Effector memory CD4-positive, alpha-beta T cell (primary cell): ENCODE measurements at places on chromosomes 3 and 15.

- no peak for DNase-seq
Observed at GRCh38 chr3:11244121-11244677, 28.0 kb upstream of the ATG7 start.

DNA sequence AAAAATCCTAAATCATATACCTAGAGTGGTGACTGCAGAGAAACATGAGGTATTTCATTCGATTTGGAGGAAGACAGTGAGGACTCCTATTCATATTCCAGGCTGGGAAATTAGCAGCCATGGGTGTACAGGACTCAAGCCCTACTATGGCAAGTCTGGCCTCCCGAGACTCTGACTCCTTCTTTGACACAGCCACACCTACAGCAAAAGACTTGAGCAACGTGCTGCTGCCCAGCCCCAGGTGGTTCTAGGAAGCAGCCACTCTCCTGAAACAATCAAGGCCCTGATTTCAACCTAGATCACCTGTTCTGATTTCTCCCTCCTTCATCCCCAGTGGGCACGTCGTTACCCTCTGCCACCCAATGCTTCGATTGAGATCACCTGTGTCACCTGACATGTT, 84.0 kb upstream of the ATP11B start:
- DNase-seq, result no peak

- no peak for DNase-seq
Observed at GRCh38 chr15:80732167-80732566, 37.1 kb downstream of the ABHD17C start.

GRCh38 chr15:47650564-47650963, 66.7 kb upstream of the SEMA6D start:
- DNase-seq, result no peak

- DNase-seq, result no peak
Observed at GRCh38 chr3:1773679-1774078, 325.0 kb upstream of the CNTN4 start.

GRCh38 chr15:84914909-84915605, 30.6 kb downstream of the SLC28A1 start:
- no peak for DNase-seq

GRCh38 chr3:123300056-123300455, 98.3 kb downstream of the SEC22A start:
- DNase-seq, result no peak

DNA sequence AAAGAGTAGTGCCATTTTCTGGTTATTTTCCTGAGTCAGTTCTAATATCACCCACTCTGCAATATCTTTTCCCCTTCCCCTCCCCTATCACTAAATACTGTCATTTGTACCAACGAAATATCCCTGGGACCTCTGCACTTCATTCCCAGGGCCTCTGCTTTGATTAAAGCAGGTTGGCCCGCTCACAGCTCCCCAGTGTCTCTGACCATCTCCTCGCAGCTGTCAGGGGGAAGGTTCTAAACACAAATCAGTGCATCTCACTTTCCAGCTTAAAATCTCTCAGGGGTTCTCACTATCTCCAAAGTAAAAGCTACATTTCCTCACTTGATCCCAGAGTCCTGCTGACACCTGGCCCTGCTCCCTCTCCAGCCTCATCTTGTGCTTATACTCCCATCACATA, 28.1 kb upstream of the SLC35G2 start:
- no peak for DNase-seq

DNA sequence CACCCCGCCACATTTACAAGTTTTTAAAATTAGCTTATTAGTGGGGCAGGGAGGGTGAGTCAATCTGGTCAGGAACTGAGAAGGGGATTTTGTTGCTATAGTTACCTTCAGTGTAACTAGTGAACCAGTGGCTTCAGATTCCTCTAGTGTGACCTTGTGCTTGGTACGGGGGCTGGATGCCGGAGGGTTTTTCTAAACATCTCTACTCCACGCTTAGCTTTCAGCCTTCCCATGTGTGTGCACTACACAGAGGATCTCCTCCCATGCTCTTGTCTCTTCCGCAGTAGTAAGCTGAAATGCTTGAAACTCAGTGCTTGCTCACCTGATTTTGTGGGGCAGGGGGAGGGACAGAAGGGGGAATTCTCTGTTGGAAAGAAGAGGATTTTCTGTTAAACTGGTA, 67.9 kb upstream of the AKAP13 start:
- no peak for DNase-seq

- no peak for DNase-seq
Observed at GRCh38 chr15:49693498-49693897, 72.7 kb downstream of the DTWD1 start.

DNA sequence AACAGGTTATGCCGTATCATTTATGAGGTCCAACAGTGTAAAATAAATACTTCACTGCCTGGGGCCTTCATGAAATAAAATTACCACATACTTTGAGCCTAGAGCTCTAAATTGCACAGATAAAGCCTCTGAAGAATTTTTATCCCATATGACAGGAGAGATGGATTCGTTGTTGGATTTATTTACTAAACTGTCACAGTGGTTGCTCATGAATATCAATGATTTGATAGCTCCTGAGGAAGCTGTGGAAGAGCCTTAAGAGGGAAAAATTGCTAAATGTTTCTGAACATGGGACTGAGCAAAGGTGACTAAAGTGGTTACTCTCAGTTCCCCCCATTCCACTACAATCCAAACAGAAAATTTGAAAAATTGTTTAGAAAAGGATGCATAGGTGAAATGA, 558.9 kb upstream of the IL12A start:
- no peak for DNase-seq

DNA sequence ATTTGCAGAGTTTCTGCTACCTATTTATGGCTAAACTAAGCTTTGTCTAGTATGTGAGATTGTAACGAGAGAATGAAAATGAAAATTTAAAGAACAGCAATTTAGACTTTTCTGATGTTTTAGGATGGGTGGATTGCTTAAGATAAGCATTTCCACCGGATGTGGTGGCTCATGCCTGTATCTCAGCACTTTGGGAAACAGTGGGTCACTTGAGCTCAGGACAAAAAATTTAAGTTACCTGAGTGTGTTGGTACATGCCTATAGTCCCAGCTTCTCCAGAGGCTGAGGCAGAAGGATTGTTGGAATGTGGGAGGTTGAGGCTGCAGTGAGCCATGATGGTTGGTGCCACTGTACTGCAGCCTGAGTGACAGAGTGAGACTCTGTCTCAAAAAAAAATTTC, 3.3 kb downstream of the PPP4R2 start:
- no peak for DNase-seq

- no peak for DNase-seq
Observed at GRCh38 chr3:43001094-43001553, 22.0 kb downstream of the GASK1A start.

DNA sequence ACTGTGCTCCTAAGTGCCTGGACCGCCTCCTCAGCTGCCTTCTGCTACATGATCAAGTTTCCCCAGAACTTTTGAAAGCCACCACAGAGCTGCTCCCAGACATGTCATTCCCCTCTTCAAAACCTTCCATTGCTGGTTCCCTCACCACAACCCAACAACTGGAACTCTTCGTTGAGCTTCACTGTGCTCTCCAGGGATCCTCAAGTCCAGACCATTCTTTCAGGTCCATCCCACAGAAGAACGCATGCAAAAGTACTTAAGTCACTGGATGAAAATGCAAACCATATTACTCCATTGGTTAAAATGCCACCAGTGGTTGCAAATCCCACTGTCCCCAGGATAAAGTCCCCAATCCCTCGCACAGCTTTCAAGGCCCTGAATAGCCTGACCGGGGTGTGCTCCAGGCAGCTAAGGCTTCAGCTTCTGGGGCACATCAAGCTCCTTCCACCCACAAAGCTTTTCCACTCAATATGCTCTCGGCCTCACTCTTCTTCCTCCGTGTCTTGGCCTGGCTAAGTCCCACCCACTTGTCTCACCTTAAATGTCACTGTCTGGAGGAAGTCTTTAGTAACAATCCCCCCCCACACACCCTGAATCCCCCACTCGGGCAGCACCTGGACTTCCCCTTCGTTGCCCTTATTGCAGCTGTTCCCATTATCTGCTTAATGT, 84.8 kb downstream of the XXYLT1 start:
- DNase-seq, result no peak

- no peak for DNase-seq
Observed at GRCh38 chr3:124615896-124616543, 114.2 kb upstream of the UMPS start.

GRCh38 chr3:87272718-87273341, 3.6 kb downstream of the POU1F1 start:
- DNase-seq, result no peak

- no peak for DNase-seq
Observed at GRCh38 chr3:192155194-192155593, 572.1 kb downstream of the FGF12 start.

DNA sequence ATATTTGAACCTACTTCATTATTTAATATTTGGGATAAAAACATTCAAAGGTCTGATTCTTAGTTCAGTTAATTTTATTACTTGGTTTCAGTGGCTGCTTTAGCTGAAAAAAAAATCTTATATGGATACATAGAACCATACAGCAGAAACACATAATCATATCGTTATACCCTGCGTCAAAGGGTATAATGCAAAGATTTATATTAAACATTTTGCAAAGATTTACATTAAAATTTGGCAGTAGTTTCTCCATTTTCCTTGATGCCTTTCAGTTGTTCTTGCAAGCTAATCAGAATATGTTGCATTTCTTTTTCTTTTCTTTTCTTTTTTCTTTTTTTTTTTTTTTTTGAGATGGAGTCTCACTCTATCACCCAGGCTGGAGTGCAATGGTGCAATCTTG, 31.4 kb downstream of the CLDN11 start:
- no peak for DNase-seq

DNA sequence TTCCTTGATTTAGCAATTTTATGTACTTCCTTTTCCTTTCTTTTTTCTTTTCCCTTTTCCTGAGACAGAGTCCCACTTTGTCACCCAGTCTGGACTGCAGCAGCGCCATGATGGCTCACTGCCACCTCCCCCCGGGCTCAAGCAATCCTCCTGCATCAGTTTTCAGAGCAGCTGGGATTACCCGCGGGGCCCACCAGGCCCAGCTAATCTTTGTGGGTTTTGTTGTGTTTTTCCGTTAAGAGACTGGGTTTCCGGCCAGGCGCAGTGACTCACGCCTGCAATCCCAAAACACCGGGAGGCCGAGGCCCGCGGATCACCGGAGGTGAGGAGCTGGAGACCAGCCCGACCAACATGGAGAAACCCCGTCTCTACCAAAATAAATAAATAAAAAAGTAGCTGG, 17.7 kb downstream of the GOLGA8S start:
- DNase-seq, result no peak

DNA sequence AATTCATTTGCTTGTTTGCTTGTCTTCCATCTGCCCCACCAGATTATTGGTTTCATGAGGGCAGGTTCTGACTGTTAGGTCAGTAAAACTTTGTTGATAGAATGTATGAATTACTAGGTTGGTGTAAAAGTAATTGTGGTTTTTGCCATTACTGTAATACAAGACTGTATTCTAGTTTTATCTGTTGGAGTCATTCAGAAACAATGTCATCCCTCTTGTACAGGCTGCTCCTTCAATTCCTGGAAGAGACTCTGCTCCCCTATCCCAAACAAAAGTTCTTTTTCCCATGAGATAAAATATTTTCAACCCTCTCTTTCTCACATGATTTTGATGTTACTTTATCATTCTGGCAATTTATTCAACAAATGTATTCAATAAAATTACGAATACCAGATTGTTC, 115.0 kb downstream of the CHST2 start:
- DNase-seq, result no peak

- no peak for DNase-seq
Observed at GRCh38 chr3:128824132-128824850, 55.1 kb upstream of the ACAD9 start.

GRCh38 chr3:119786409-119786808, 4.5 kb downstream of the NR1I2 start:
- no peak for DNase-seq

GRCh38 chr3:129460572-129460971, 20.5 kb downstream of the IFT122 start:
- DNase-seq, result no peak

DNA sequence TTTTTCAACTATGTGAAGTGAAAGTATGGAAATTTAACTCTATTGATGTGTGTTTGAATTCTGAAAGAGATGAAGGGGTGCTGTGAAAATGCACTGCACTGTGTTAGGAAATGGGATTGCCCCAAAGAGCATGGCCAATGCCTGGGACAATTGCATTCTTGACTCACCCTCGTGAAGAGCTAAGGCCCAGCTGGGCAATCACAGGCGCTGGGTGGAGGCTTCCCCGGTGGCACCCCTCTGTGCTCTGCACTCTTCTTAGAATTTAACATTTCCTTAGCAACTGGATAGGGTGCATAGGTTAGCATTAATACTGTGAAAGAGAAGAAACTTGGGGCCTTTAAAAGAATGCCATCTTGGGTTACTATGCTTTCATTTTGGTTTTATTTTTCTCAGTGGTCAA, 179.9 kb upstream of the GOLIM4 start:
- no peak for DNase-seq

DNA sequence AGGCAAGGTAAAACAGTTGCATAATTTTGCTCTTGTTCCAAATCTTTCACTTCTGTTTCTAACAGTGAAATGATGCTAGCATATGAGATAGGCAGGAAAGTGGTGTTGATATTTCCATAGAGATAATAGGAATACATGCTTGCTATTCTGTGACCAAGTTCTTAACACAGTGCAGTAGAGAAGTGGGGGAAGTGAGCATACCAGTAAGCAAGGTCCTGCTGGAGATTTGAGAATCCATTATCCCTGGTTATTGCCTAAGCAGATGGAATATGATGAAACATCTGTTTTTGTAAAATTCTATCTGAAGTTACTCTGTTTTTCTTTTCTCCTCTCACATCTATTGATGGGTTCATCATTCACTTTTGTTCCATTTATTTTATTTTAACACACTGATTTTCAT, 28.7 kb downstream of the USP8 start:
- no peak for DNase-seq

- no peak for DNase-seq
Observed at GRCh38 chr3:141348837-141349236, 19.5 kb upstream of the ZBTB38 start.

- no peak for DNase-seq
Observed at GRCh38 chr15:70435872-70436271, 327.5 kb downstream of the UACA start.

DNA sequence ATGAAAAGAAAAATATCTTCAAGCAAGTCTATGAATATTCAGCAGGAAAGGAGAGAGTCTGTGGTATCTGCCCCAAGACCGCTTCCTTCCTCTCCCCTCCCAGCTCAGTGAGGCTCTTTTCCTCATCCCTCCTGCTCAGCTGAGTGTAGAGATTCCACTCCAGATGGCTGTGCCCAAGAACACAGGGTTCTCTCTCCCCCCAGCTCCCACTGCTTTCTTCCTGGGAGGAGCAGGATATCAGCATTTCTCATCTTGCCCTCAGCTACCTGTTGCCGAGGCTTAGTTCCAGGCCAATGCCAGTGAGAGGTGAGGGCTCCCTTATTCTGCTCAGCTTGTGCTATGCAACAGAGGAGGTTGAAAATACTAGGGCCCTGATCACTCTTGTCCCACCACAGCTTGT, 211.9 kb downstream of the SV2B start:
- DNase-seq, result peak; percentile 9

GRCh38 chr3:192331749-192332385, 395.5 kb downstream of the FGF12 start:
- no peak for DNase-seq

DNA sequence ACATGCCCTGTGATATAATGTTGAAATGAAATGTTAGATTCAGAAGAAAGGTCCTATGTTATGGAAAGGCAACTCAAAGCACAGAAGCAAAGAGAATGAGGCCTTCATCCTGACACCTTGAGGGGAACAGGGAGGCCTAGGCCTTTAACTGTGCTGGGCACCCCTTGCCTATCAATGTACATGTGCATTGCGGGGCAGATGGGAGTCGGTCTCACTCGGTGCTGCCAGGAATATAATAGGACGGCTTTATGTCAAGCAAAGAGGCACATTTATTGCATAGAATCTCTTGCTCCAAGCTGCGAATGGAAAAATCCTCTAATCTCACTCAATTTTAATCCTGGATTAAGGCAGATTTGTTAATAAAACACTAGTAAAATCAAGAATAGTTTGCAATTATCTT, 301.0 kb upstream of the SOX14 start:
- DNase-seq, result no peak
